Activated CD8-positive, alpha-beta memory T cell treated with anti-CD3 and anti-CD28 coated beads, Interleukin-2, amount 50 U/mL, for 4 hours (primary cell): ENCODE measurements at places on chromosomes 1 and 21.

- no peak for DNase-seq
Measured at GRCh38 chr21:38863843-38864363, 58.2 kb downstream of the ETS2 start.

DNA sequence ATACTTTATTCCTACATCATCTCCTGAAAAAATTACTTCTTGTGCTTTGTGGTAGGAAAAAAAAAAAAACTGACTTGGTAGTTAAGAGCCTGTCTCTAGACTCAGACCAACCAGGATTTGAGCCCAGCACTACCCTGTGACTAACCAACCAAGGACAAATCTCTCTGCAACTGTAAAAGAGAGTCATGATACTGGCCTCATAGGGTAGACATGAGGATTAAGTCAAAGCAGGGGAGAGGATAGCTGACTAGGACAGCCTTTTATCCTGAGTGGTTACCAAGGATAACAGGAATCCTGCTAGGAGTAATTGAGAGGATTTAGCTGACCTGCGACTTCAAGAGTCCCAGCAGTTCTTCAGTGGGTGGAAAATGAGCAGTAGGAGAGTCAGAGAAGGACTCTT is 112.8 kb downstream of the C1orf21 start:
- no peak for DNase-seq

DNA sequence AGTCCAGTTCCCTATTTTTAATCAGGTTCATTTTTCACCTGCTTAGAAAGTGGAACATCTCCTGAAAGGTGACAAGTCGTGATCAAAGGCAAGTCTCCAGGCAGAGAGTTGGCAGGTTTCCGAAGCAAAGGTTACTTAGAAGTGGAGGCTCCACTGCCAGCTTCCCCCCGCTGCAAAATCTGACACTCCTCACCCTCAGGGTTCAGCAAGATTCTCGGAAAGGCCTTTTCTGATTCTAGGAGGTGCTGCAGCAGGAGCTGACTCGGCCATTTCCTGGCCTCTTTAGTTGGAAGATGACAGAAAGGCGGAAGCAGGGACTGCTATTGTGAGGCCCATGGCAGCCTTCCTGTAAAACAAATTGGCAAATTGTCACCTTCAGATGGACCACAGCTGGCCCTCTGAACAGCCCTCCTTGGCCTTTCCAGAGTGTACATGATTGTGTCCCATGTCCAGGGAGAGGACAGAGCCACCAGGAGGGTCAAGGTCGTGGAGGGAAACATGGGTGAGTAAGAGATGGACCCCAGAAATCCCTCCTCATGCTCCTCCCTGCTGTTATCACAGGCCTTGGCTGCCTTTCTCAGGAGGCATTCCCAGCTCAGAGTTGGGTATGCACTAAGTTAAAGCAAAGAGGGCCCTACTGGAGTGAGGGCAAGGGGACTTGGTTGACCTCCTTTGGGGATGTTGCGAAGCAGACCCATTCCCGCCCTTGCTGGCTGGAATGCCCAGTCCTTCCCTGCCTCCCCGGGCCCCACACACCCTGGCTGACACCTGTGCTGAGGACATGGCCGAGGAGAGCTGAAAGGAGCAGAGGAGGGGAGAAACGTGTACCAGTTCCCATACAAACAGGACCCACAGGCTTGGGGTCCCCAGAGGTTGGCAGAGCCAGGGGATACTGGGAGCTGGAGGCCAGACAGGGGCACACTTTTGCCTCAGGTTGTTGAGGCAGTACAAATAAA is 115.5 kb upstream of the IRF2BP2 start:
- DNase-seq: peak; percentile 53

DNA sequence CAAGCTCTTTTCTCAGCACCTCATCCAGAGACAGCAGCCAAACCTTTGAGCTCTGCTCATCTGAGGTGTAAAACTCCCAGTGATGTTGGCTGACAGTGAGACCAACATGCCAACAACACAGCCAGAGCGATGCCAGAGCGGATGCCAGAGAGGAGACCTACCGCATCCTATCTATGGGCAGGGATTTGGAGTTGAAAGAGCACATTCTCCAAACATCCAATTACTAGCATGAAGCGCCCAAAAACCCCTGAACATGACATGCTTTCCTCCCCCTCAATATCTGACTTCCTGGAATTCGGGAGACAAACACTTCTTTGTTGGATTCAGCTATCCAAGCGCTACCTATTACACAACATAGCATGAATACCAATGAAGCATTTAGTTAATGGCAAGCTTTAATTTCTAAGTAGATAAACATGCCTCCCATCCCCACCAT is 23.1 kb upstream of the PAXBP1 start:
- no peak for DNase-seq

GRCh38 chr1:53473463-53473862 is 14.3 kb downstream of the DMRTB1 start:
- no peak for DNase-seq

GRCh38 chr1:73909043-73909562 is 288.9 kb downstream of the LRRIQ3 start:
- no peak for DNase-seq

DNA sequence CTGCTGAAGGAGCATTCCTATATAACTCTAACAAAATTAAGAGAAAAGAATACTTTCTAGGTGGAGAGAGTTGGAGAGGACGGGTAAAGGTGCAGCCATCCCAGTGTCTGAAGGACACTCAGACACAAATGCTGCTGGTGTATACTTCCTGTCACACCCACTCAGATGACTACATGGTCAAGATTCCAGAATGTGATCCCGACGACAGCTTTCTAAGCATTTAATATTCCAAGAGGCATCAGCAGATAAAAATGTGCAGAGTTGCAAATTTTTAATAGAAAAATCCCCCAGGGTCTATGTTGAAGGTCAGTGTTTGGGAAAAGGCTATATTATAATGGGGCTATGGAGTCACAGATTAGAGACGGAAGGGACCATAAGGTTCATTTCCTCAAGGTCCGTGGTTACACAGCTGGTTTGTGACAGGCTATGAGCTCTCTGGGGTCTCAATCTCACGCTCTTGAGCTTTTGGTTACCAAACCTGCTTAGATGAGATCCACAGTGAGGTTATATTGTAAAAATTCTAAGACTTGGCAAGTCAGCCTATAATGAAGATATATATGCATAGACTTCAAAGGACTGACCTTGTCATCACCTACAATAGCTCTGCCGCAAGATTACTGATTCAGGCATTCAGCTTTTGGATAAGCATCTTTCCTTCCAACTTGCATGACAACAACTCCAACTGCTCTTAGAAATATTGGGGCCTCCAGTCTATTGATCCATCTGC is 35.1 kb downstream of the ZNF281 start:
- no peak for DNase-seq

DNA sequence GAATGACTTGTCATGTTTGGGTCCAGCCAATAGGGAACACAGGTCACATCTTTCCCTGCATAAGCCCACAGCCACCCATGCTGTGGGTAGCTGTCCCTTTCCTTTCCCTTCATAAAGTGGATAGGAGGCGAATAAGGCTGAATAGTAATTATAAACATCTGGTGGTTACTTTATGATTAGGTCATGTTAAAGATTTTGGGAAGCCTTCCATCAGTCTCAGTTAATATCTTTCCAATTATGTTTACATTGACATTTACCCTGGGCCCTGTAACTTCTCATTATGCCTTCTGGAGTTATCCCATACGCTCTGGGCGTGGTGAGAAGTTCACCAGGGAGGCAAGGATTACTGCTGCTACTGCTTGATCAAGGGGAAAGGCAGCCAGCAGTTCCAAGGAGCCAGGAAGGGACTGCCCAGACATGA is 197.2 kb downstream of the HLX start:
- DNase-seq: no peak

DNA sequence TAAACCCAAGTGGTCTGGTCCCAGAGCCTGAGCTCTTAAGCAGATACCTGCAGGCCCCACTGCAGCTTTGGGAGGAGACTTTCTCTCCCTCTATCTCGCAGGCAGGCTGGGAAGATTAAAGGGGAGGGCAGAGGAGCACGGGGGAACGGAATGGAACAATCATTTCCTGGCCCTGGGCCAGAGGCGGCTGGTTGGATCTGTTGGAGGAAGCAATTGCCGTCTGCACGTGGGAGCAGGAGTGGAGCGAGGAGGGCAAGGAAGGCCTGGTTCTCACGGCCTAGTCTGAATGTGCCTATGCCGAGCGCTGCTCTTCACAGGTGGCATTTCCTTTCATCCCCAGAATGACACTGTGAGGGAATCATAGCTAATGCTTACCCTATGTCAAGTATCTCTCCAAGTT is 23.7 kb downstream of the NKAIN1 start:
- DNase-seq: no peak
